ENCODE measurements at places on chromosomes 1 and 21.

- DNase-seq, result no peak
These were observed 27.9 kb downstream of the PCSK9 start for GRCh38 chr1:55067022-55067778.

DNA sequence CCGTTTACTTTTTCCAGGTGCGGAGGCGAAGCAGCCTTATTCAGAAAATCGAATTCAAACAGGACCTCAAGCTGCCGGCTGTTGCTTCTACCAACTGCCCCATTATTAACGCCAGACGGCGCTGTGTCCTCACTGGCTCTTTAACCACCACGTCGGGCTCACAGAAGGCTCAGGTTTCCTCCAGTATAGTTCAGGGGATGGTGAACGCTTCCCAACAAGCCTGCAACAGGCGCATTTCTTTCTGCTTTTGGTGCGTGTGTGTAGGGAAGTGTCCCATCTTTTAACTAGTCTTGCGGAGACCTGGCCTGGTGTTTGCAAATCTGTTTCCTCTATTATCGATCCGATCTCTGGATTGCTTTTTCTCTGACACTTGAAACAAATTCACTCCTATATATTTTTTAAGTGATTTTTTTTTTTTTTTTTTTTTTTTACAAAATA, 791 bp upstream of the STUM start:
- peak; percentile 84 for DNase-seq

- DNase-seq, result no peak
These were observed 39.9 kb upstream of the BACH1 start for GRCh38 chr21:29258626-29259338.

DNA sequence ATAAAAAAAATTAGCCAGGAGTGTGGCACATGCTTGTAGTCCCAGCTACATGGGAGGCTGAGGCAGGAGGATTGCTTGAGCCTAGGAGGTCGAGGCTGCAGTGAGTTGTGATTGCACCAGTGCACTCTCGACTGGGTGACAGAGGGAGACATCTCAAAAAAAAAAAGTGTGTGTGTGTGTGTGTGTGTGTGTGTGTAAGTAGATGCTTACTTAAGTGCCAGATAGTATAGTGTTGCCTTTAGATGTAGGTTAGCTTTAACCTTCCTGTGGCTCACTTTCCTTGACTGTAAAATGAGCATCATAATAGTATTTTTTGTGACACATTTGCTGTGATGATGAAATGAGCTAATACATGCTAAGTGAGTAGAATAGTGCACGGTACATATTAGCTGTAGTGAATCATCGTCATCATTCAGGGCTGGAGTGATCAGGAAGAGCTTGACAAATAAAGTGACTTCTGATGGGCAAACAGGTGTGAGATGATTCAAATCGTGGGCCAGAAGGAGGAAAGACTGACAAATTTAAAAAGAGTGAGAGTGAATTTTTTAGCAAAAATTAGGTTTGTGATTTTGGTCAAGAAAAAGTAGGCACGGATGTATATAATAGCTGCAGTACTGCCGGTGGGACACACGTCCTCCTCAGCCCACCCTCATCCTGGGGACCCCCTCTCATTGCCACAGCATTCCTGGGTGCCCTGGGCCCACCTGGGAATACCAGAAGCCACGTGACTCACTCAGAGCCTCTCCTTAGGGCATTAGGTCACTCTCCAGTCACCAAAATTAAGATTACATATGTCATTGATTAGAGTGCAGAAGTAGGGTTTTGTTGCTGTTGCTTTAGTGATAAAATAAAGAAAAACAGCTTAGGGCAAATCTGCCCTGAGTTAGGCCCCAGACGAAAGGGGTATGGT, 33.9 kb downstream of the EIF2D start:
- DNase-seq, result no peak

GRCh38 chr1:45051005-45051772, 39.1 kb downstream of the UROD start:
- DNase-seq, result no peak

DNA sequence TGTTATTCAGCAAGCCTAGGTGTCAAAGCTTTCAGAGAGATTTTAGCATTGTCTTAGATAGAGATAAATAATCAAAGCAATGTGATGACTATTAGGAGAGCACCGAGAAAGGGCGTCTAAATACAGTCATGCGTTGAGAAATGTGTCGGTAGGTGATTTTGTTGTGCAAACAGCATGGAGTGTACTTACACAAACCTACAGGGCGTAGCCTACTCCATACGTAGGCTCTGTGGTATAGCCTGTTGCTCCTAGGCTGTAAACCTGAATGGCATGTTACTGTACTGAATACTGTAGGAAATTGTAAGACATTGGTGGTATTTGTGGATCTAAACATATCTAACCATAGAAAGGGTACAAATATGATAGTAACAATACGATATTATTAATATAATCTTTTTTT, 31.8 kb downstream of the KIF1B start:
- no peak for DNase-seq

DNA sequence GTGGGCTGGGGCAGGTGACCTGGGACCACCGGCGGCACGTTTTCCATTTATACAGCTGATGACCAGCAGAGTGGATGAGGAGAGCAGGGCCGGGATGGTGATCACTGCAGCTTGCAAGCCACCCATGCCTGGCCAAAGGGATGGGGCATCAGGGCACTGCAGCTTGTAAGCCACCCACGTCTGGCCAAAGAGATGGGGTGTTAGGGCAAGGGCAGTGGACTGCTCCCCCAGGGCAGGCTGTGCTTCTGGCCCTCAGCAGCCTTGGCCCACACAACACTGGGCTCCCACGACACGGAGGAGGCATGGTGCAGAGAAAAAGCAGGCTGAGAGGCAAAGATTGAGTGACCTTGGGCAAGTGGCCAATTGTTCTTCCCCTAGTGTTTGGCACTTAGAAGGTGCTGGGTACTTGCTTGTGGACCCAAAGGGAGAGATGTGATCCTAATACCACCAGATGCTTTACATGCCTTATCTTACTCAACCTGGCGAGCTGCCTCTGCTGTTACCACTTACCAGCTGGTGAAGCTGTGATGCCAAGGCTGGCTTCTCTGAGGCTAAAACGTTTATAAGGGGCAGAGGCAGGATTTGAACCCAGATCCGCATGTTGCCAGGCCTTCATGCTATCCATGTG, 48.3 kb downstream of the TRIM62 start:
- DNase-seq, result no peak

GRCh38 chr1:157580179-157580827, 17.6 kb downstream of the FCRL4 start:
- DNase-seq, result peak; percentile 5

- no peak for DNase-seq
These were observed 88.9 kb upstream of the RUNX3 start for GRCh38 chr1:25018943-25019336.

DNA sequence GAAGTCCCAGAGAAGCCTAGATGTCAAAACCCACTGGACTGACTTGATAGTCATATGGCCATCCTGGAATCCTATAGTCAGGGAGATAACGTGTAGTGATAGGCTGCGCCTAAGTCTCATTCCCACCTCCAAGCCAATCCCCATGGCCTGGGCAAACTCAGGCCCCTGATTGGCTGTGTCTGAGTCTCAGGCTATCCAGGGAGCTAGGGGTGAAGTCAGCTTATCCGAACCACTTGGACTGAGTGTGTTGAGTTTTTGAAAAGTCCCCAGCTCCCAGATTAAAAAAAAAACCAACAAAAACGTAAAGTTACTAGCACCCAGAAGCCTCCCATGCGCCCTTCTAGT, 51.6 kb downstream of the PIK3CD start:
- DNase-seq, result no peak

DNA sequence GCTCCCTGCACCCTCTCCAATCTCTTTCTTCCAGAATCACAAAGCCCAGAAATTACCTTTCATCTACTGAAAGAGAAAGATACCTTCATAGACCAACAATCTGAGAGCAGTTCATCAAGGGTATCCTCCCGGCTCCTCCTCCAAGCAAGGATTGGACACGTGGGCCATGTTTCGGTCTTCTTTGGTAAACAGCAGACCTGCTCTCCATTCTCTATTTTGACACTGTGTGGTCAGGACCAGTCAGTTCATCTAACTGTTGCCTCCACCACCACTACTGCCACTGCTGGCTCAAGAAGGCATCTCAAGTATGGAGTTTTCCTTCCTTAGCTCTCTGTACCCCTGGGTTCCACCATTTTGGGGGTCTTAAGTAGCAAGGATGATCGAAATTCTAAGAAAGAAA, 8.0 kb upstream of the LELP1 start:
- no peak for DNase-seq

DNA sequence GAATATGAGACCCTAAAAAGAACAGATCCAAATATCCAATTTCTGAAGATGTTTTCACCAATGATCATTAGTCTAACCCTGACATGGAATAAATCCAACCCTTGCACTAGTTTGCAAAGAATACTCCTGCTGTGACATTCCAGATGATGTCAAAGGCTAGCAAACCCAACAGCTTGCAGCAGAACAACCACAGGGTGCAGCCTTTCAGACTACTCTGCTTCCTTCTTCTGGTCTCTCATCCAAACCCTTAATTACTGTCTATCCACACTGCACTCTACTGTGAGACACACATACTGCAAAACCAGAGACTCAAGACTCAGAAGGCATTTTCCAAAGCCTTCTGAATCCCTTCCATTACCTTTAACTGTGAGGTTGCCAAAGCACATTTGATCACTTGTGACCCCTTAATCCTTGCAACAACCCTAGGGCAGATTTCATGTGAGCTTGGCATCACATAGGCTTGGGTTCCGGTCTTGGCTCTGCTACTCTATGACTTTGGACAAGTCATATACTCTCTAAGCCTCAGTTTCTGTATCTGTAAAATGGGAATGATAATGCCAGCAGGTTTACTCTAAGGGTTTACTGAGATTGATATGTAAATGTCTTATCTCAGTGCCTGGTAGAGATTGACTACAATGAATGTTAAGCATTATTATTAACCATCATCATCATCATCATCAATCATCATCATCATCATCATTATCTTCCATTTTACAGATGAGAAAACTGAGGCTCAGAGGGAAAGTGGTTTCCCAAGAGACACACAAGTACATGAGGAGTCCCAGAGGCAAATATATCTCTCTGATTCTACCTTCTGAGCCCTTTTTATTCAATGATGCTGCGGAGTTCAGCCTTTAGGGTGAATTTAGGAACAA, 94.5 kb downstream of the SYF2 start:
- no peak for DNase-seq

DNA sequence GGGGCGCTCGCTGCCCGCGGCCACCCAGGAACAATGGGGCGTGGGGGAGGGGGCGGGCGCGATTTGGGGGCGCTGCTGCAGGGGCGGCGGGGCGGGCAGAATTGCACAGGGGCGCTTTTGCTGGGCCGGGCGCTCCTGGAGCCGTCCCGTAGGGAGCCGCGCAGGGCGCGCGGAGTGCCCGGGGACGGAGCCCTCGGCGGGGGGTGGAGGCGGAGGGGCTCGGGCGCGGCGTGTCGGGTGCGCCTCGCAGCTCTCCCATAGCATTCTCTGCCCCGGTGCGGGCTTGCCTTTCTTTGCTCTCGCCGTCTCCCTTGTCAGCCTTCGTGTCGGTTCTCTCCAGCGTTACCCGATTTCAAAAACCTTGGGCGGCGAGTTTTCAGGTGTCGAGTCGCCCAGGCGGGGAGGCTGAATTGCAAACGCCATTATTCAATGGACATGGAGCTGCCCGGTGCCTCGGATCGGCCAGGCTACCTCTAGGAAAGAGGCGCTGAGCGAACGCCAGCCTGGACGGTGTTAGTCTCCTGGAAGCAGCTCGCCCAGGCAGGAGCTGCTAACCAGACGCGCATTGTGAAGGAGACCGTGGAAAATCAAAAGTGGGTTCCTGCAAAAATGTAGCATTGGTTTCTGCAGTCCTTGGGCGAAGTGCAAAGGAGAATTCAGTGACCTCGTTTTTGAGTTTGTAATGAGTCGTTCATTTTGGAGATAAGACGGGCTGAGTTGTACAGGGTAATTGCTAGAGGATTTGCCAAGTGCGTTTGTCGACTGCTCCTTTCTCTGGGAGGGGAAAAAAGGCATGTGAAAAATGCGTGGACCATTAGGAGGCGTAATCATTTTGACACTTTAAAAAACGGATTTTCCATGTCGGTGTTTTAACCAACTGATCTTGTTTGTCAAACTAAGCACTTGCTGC, 626 bp downstream of the CXADR start:
- no peak for DNase-seq

- no peak for DNase-seq
These were observed 55.7 kb upstream of the ACADM start for GRCh38 chr1:75668813-75669212.

DNA sequence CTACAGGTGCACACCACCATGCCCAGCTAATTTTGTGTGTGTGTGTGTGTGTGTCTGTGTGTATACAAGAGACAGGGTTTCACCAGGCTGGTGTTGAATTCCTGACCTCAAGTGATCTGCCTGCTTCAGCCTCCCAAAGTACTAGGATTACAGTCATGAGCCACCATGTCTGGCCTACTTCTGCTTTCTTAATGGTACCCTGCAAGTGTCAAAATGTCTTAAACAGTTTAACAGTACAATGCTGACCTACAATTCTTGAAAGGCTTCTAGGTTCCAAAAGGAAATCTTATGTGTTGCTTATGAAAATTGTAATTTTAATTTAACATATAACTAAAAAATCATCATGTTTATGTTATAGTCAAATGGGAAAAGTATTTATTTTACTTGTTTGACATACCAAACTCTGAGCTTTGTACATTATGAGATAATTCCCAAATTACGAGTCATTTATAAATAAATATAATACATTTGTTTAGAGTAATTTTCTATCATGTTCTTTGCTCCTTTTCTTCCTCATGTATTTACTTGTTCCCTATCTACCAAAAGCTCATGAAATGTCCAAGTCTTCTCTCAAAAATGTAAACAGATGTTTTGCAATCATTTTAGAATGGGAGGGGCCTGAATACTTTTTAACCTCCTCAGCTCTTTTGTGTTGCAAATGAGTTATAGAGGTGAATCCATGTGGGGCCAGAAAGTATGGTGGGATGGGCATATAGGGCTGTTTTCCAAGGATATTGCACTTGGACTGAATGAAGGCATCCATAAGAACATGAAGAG, 8.4 kb upstream of the VCAM1 start:
- no peak for DNase-seq

DNA sequence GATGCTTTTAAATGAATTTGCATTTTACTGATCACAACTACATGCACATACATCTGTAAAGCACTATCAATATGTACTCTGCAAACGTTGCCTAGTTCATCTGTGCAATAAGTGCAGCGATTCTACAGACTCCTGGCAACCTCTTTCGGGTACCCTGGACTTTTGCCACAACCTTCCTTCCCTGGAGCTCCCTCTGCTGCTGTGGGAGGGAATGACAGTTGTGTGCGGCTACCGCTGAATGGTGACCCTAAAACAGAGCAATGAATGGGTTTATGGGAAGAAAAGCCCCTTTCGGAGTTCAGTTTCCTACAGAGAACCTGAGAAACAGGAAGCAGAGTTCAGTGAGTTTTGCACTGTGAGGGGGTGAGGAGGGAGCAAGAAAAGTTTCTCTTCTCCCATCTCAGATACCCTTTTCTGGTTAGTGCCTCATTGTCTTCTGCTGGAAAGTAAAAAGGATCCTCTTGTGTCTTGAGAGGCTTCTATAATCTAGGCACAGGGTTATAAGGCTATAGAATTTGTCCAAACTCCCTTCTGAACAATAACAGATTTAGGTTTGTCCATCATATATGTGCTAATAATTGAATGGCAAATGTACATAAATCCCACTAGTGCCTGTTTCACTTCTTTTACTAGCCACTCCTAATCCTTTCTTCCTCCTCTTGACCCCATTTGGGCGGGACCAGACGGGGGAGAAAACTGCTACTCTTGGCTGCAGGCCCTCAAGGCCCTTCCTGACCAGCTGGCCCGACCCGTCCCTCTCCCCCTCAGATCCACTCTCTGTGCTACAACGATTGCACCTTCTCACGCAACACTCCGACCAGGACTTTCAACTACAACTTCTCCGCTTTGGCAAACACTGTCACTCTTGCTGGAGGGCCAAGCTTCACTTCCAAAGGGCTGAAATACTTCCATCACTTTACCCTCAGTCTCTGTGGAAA, 19.8 kb upstream of the SARS1 start:
- DNase-seq, result no peak

Measured in NCI-H2081 treated with DMSO at 0.1 percent for 48 hours (cell line).